ENCODE measurements at places on chromosomes 3 and 15. TPM values are rescaled to one million over a fixed set of nuclear protein-coding genes. Genes with fewer than 3 reads are reported as not detected.

The RGMA gene
- total RNA-seq = not detected

The NUTM1 gene
- not detected for total RNA-seq

The IQCH gene
- 1.9 TPM for total RNA-seq

The NRROS gene
- total RNA-seq = 37.5 TPM

The CFAP92 gene
- total RNA-seq = not detected

The GOLGA8K gene
- 0.68 TPM for total RNA-seq

The NR2E3 gene
- not detected for total RNA-seq

The LEKR1 gene
- 0.76 TPM for total RNA-seq

The GOLGA8M gene
- total RNA-seq = 4.6 TPM

The STARD9 gene
- total RNA-seq = 9.6 TPM

The LOXL1 gene
- 1.8 TPM for total RNA-seq

The MEGF11 gene
- not detected for total RNA-seq

The TYRO3 gene
- total RNA-seq = 0.66 TPM

The CPOX gene
- total RNA-seq = 88.5 TPM

The P2RY14 gene
- total RNA-seq = 2.2 TPM

The ZNF385D gene
- total RNA-seq = not detected

The EPHB1 gene
- total RNA-seq = 0.35 TPM

The GRAMD2A gene
- total RNA-seq = not detected
